T follicular helper cell (primary cell): ENCODE measurements at places on chromosomes 12 and 14.

DNA sequence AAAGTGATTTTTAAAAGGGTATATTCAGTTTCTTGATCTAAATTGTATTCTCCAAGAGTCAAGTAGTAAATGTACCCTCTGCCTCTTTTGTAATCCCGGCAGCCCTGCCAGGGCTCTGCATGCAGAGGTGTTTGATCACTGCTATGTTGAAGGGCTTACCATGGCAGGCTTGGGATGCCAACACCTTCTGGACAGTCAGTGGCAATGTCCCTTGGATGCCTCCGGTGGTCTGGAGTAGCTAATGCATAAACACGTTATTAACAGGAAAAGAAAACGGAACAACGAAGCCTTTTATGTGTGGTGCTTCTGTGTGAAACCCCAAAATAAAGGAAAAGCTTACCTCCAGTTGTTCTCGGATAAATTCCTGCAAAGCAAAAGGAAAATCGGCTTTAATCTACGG, 19.9 kb downstream of the EIF2B2 start:
- no peak for DNase-seq

DNA sequence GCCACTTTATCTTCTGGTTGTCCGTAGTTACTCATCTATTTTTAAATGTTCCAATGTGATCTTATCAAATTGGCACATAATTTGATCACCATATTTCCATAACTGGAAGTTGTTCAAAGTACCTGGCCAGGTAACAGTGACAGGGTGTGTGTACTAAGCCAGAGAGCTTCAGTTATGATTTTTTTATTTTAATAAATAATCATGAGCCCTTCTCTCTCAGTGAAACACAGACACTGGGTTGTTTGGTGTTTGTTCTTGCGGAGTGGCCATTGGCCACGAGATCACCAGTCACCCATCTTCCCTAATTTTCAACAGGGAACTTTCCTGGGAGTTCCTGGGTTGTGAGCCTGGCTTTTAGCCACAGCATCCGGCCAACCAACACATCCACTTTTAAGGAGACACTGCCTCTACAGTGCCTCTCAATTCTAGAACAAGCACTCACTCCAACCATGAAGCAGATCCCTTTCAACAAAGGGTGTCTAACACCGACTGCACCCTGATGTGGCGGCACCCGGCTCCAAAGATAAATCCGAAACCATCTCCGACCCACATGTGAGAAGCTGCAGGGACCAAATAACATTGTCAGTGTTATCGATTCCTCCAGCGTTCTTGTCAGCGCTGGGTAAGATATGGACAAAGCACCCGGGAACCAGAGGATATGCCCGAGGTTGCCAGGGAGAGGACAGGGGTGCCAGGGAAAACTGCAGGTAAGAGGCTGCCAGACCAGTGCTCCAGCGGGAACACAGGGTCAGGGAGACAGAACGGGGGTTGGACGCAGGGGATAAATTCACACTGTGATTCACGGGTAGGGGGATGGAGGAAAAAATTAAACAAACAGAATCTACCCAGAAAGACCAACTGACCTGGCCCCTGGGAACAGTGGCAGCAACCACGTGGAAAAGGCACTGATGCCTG, 49.9 kb downstream of the FOXN3 start:
- no peak for DNase-seq

DNA sequence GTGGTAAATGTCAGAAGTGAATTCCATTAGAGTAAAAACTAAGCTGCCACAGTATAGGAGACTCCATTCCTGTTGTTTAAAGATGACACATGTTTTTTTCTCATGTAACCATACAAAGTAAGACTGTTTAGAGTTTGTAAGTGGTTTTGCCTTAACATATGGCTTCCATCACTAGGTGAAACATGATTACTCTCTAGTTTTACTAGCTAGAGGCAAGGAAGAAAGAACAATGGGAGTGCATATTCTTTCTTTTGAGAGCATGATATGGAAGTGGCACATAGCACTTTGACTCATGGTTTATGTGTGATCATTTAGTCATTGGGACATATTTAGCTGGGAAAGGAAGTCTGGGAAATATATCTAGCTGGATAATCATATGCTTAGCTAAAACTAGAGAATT, 7.7 kb downstream of the ATF7IP start:
- DNase-seq, result no peak

- no peak for DNase-seq
Measured at GRCh38 chr12:59030415-59030814, 110.1 kb upstream of the LRIG3 start.

DNA sequence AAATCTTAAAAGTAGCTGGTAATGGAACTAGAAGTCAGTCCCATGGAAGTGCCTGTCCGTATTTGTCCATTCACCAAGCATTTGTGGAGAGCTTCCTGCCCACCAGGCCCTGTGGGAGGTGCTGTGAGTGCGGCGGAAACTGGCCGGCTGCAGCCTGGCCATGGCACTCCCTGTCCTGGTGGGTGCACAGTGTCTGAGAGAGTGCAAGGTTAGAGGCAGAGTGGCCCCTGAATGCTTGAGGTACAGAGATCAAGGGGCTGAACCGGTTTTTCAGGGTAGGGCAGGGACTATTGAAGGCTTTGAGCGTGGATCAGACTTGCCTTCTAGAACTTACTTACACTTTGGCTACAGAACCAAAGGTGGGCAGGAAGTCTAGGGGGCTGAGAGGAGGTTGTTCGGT, 92.9 kb downstream of the ESR2 start:
- DNase-seq, result no peak

- no peak for DNase-seq
Measured at GRCh38 chr14:100234511-100234910, 4.4 kb upstream of the YY1 start.

DNA sequence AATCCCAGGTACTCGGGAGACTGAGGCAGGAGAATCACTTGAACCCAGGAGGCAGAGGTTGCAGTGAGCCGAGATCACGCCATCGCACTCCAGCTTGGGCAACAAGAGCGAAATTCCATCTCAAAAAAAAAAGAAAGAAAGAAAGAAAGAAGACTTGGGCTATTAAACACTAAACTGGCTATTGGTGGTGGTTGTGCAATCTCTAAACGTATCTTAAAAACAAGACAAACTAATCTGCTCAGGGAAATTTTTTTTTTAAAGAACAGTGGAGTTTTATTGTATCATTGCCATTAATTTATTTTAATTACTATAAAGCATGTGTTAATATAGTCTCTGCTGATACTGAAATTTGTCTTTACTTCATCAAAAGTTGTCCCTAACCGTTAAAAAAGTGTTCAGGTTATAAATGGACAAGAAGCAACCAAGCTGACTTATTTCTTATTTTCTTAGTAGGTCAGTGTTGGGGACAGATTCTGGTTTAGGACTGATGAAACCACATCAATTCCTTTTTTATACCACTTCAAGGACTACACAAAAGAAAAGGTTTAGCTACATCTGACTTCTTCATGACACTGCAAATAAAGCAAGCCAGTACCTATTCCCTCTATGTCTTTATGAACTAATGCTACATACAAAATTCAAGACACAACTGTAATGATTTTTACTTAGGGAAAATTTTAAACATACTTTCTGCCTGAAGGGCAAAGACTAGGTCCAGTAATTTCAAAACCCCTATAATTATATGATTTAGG, 68.7 kb upstream of the KRAS start:
- no peak for DNase-seq

DNA sequence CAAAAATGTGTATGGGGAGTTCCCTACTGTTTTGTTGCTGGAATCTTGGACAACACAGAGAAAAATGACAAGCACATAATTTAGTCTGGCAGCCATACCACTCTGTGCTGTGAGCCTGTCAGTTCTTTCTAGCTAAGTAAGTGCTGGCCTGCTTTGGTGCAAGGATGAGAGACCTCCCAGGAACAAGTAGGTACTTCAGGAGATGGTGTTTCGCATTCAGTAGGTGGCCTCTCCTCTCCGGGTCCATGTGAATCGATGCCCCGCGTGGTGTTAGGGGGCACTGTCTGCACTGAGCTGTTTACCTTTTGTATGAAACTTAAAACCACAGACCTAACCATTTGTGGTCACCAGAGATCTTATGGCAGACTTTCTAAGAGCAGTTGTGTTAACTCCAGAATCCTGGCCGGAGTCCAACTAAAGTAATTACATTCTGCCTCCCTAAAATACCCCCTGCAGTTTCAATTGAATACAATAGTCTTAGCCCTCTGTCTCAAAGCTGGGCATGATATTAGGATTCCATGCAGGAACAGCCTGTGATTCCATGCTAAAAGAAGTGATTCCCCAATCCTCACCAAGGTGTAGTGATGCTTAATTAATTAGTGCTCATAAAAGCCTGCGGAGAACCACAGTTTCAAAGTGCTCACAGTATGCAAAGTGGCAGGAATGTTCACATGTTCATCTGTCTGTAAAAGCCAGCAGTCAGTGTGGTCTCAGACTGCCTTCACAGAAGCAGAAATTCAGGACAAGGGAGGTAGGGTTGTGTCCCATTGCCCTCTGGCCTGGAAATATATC, 64.2 kb downstream of the LLPH start:
- no peak for DNase-seq

DNA sequence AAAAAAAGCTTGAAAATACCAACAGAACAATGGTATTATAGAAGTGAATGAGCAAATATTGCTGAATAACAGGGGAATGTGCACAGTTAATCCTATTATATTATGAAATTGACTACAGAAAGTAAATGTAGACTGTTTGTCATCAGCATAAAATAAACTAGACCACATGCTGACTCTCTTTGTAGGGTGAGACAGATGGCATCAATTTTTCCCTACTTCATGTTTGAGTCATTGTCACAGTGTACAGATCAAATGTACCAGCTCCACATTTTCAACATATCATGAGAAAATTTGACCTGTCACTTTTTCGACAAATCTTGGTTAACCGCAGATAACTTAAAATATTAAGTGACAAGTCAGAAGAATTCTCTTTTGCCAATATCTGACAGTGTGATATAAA, 421.0 kb downstream of the RPL10L start:
- DNase-seq, result no peak

DNA sequence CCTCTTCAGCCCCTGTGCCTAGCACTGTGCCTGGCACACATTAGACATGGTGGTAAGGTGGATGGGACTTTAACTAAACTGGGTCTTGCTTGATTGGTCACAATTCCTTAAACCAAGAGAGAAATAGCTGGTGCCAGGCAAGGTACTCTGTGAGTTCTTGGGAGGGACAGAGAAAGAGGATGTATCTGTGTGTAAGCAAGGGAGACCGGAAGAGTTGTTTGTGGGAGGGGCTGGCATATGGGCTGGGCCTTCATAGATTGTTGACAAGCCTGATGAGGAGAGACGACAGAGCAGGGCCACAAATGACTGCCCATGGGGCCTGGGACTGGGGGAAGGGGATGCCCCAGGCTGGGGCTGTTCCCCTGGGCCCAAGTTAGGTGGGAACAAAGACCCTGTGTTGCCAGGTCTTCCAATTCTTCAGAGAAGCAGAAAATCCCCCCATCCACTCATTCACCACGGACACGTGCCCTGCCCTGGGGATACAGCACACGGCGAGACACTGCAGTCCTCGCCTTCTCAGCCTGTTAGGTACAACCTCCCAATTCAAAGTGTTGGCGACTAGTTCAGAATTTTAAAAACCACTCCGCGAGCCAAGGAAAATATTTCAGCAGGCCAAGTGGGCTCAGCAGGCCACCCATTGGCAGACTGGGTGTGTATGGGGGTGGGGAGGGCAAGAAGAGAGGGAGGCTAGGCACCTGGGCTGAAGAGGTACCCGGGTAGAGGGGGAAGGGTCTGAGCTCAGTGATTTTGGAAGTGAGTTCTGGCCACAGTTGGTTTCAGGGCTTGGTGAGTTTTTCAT, 11.4 kb upstream of the CYP46A1 start:
- no peak for DNase-seq

DNA sequence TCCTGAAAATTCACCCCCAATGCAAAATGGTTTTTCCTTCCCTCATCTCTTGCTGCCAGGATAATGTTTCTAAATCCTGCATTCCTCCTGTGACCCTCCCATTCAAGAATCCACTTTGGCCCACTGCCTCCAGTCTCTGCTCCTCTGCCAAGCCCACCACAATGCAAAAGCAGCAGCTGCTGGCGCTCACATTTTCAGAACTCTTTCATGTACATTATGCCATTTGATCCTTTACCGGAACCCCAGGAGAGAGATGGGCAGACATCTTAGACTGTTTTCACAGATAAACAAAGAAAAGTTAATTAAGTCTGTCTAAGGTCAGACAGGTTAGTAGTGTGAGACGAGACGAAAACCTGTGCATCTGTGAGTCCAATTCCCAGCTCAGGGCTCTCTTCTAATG, 12.9 kb downstream of the LRIG3 start:
- DNase-seq, result no peak

DNA sequence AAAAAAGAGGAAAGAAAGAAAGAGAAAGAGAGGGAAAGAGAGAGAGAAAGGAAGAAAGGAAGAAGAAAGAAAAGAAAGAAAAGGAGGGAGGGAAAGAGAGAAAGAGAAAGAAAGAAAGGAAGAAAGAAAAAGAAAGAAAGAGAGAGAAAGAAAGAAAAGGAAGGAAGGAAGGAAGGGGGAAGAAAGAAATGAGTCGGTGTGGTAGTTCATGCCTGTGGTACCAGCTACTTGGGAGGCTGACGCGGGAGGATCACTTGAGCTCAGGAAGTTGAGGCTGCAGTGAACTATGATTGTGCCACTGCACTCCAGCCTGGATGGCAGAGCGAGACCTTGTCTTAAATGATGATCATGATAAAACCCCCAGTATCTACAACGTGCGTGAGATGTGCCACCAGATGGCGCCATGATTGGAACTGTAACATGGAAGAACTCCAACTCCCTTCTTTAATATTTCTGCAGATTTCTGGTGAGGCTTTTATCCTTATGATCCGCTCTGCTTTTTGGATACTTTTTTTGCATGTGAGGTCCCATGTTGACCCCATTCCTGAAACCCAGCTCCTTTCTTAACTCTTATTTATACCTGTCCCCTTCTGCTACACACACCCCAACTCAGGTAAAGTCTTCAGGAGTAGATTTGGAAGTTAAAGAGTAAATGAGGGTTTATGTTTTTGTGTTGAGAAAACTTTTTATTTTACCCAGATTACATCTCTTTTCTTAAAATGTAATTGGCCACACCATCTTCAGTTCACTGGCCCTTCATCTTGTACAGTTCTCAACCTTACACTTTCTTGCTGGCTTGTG, 25.6 kb downstream of the RNASE10 start:
- DNase-seq, result peak; percentile 62

DNA sequence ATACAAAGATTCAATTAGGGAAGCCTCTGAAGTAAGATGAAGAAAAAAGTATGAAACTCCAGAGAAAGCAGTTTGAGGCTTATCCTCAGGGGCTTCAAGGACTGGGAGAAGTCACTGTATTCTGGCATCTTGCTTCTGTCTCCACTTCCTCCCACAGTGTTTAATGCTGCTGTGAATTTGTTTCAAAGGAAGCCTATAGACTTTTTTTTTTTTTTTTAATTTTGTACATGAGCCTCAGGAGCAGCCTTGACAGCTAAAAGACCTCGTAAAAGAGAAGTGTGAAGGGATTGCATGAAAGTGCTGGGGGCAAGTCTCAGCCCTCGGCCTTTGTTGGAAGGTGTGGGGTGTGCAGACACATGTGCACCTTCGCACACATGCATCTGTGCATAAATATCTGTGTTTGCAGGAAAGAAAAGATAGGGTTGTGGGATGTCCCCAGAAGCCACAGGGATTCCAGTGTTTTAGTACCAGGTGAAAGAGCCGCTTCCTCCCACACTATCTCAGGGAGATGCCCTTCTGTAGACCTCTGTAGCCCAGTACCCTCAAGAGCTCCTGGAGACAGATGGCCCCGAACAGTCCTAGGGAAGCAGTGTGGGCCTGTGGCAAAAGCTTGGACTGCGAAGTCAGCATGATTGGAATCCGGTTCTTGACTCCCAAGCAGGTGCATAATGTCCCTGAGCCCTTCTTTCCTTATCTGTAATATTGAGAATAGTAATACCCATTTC, 193.5 kb upstream of the BCL2L14 start:
- no peak for DNase-seq
